ENCODE measurements at places on chromosomes 5 and 9.

DNA sequence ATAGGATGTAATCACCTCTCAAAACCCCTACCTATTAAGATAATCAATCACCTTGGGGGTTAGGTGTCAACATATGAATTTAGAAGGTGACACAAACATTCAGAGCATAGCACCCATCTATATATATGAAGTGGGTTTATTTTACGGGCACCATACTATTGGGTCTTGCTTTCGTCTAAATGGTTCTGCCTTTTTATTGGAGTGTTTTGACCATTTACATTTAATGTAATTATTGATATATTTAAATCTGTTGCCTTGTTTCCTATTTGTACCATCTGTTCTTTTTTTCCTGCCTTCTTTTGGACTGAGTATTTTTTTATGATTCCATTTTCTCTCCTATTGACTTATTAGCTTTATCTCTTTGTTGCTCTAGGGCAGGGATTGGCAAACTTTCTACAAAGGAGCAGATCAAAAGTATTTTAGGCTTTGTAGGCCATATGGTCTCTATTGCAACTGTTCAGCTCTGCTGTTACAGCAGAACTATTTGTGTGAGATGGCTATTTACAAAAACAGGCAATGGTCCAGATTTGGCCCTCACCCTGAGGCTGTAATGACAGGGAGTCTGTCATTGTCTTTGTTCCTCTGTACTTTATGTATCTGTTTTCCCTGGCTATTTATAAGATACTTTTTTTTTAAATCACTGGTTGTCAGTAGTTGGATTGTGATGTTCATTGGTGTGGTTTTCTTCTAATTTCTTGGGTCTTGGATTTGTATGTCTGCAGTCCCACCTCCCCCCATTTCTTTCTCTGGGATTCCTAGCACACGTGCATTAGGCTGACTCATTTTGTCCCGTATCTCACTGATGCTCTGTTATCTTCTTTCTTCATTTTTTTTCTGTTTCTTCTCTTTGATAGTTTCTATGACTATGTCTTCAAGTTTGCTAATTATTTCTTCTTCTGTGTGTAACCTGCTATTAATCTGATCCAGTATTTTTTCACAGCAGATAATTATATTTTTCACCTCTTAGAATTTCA lies 127.1 kb downstream of the DAB2IP start:
- no peak for DNase-seq
- H3K4me3 ChIP-seq, result no peak overlapping the region
- no peaks in the 10 kb centered on the region for H3K4me1 ChIP-seq
- no peak overlapping the region for H3K27ac ChIP-seq

DNA sequence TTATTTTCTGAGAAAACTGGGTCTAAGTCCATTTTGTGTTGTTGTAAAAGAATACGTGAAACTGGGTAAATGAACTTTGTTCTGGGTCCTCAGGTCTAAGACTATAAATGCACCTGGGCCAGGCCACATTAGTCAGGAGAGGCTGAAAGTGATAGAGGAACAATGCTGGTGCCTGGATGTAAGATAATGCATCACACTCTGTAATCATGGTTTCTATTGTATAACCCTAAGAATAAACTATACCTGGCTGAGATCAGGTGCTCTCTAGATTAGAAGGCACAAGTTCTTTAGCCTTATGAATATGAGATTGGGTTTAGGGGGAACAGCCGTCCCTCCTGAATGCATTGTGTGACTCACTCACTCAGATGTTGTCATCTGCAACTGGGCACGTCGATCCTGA lies 675.5 kb downstream of the HTR1A start:
- no peak overlapping the region for H3K27ac ChIP-seq
- H3K4me1 ChIP-seq, result no peaks in the 10 kb centered on the region
- H3K36me3 ChIP-seq, result no peaks in the 10 kb centered on the region
- H3K4me3 ChIP-seq, result no peak overlapping the region

- H3K27me3 ChIP-seq, result no peaks in the 10 kb centered on the region
- no peaks in the 10 kb centered on the region for H3K36me3 ChIP-seq
- peaks cover 11% of the 10 kb centered on the region for H3K4me1 ChIP-seq
- H3K27ac ChIP-seq, result no peak within 1 kb of the TSS
- no peak for DNase-seq
Observed at GRCh38 chr9:21141427-21141882, at the start of gene IFNW1. IFNW1 (minus strand) TSS chr9:21141832; CDS start chr9:21141570, 262 bp downstream.

DNA sequence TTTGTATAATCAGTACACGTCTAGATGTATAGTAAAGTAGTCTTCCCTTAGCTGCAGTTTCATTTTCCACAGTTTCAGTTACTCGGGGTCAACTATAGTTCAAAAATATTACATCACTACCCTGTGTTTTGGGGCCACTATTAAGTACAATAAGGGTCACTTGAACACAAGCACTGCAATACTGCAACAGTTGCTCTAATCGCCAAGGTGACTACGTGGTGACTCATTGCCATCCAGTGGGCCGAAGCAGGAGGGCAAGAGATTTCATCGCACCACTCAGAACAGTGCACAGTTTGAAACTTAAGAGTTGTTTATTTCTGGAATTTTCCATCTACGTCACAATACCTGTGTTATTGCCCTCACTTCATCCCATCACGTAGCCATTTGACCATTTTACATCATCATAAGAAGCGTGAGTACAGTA lies at the start of gene ARL14EPL:
Gene ARL14EPL, plus strand, starts transcription at position 379 of the 424 bp plus-strand sequence. CDS start 18,994 bp downstream, outside the sequence.
- DNase-seq, result no peak
- H3K4me3 ChIP-seq, result no peak within 1 kb of the TSS
- no peak within 1 kb of the TSS for H3K27ac ChIP-seq

DNA sequence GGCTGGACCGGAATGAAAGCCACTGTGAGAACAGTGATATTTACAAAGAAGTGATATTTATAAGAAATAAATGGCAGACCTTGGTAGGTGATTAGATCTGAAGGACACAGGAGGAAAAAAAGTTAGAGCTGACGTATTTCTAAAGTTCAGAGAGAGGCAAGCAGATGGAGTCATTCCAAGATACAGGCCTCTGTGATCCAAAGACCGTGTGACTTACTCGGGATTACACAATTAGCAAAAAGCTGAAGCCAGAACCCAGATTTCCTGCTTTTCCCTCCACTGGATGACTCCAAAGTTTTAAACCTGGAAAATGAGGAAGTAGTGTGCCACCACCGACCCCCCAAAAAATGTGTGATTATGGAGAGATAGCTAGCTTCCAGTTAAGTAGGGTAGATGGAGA lies 3.1 kb upstream of the DOCK8 start:
- no peak overlapping the region for H3K4me3 ChIP-seq
- DNase-seq, result no peak
- no peaks in the 10 kb centered on the region for H3K36me3 ChIP-seq
- peaks cover 2% of the 10 kb centered on the region for H3K27me3 ChIP-seq

DNA sequence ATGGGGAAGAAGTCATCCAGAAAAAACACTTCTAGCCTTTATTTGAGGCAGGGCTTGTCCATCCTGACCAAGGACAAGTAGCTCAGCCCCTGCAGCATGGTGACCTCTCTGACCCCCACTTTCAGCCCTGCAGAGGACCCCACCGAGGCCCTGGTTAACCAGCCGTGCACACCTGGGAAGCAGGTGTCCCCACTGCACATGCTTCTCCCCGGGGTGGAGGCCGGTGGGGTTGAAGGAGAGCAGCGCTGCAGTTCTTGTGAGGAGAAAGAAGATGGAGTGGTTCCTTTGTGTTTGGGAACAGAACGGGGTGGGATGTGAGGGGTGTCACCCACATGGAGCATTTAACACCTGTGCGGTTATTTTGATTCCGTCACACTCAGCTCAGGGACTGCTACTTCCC lies 21.1 kb upstream of the ZBTB34 start:
- peak overlapping the region; percentile 61 for H3K27ac ChIP-seq
- peaks cover 48% of the 10 kb centered on the region for H3K4me1 ChIP-seq

DNA sequence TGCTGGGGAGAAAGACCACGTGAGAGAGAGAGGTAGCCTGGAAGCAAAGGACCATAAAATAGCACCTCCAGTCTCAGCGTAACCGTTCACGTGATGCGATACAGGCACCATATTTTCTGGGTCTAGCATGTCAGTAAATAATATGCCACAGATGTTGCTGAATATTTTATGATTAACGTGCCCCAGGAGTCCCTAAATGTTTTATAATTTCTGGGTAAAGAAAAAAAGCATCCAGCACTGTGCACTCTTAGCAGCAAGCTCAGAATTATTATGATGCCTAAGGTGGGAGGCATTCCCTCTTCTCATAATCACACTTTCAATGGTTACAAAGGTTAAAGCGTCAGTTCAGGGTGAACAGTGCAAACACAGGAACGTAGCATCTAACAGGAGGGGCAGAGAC lies 121.8 kb downstream of the CAVIN4 start:
- no peaks in the 10 kb centered on the region for H3K4me1 ChIP-seq
- H3K27ac ChIP-seq, result no peak overlapping the region
- no peaks in the 10 kb centered on the region for H3K36me3 ChIP-seq
- no peak for DNase-seq

DNA sequence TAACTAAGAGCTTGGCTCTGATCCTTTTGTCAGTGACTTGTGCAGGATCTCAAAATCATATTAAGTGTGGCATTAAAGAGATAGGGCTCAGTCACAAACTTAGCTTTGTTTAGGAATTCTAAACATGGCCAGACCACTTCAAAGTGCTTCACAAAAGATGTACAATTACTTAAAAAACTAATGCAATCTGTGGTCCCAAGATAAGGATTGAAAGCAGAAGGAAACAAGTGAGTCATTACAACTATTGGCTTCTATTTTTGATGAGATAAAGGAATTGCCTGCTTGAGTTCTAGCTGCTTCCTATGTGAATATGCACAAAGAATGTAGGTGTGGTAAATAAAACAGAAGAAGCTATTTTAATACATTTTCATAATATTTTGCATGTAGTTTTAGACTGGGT lies 44.9 kb upstream of the SLC12A2 start:
- H3K27ac ChIP-seq, result no peak overlapping the region
- H3K36me3 ChIP-seq, result peaks cover 15% of the 10 kb centered on the region
- H3K4me3 ChIP-seq, result no peak overlapping the region

DNA sequence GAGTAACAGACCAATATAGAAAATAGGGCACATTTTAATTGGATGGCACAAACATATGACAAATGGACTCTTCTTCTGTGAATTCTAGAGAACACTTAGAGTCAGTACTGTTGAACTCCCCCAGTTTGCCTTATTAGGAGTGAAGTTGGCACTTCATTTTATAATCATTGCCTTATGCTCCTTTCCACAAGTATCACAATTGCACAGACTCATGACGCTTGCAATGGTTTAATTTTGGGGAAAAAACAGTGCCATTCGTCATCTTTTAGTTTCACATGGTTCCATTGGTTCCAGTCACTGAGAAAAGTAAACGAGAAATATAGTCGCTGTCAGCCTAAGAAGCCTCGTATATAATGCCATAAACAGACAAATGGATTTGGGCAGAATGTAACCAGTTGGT lies 71.2 kb downstream of the LURAP1L start:
- no peaks in the 10 kb centered on the region for H3K4me1 ChIP-seq
- H3K4me3 ChIP-seq, result no peak overlapping the region
- H3K27ac ChIP-seq, result no peak overlapping the region
- H3K36me3 ChIP-seq, result no peaks in the 10 kb centered on the region

DNA sequence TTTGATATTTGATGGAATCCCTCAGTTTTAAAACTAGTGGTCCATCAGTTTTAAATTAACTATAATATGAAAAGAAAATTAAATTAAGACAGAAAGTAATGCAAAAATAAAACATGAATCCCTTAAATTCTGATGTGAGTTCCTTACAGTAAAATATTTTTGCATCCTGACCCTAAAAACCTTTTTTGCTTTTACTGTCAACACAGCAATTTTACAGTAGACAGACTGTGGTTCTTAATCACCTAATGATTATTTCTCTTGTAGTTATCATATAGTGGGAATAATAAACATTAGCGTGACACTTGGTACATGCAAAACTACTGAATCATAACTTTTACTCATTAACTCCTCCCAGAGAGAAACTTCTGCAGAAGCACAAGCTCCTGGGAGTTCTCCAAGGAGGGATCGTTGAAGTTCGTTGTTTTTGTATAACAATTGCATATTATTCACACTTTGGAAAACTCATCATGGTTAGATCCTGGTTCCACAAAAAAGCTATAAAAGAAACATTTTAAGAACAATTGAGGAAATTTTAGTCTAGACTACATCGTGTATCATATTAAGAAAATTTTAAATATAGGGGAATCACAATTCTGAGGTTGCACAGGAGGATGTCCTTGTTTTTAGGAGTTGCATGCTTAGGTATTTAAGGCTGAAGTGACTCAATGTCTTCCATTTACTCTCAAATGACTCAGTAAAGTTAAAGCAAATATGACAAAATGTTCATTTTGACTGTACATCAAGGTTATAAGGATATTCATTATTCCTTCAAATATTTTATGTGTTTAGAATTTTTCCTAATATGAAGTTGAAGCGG lies 88.2 kb upstream of the NIPAL4 start:
- peak overlapping the region; percentile 71 for H3K27ac ChIP-seq
- no peaks in the 10 kb centered on the region for H3K27me3 ChIP-seq
- H3K4me3 ChIP-seq, result no peak overlapping the region
- peaks cover 13% of the 10 kb centered on the region for H3K4me1 ChIP-seq
- H3K36me3 ChIP-seq, result peaks cover 48% of the 10 kb centered on the region

DNA sequence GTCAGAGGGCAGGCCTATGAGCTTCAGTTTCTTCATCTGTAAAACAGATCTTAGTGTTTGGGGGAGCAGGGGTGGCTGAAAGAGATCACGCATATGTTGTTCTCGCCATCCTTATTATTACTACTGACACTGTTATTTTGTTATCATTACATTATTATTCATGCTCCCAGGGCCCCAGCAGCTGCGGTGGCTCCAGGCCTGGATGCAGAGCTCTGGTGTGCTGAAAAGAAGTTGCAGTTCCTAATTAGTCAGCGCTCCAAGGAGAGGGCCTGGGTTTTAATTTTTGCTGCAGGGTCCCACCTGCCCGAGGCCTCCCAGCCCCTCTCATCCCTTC lies 19.5 kb downstream of the CXXC5 start:
- no peaks in the 10 kb centered on the region for H3K36me3 ChIP-seq
- peaks cover 63% of the 10 kb centered on the region for H3K4me1 ChIP-seq
- no peaks in the 10 kb centered on the region for H3K27me3 ChIP-seq
- no peak for DNase-seq
- H3K27ac ChIP-seq, result no peak overlapping the region
- peak overlapping the region; percentile 42 for H3K4me3 ChIP-seq

Measured in activated naive CD8-positive, alpha-beta T cell treated with anti-CD3 and anti-CD28 coated beads, Interleukin-2, amount 50 U/mL, for 24 hours (primary cell).